ENCODE measurements at places on chromosomes 2 and 18.

DNA sequence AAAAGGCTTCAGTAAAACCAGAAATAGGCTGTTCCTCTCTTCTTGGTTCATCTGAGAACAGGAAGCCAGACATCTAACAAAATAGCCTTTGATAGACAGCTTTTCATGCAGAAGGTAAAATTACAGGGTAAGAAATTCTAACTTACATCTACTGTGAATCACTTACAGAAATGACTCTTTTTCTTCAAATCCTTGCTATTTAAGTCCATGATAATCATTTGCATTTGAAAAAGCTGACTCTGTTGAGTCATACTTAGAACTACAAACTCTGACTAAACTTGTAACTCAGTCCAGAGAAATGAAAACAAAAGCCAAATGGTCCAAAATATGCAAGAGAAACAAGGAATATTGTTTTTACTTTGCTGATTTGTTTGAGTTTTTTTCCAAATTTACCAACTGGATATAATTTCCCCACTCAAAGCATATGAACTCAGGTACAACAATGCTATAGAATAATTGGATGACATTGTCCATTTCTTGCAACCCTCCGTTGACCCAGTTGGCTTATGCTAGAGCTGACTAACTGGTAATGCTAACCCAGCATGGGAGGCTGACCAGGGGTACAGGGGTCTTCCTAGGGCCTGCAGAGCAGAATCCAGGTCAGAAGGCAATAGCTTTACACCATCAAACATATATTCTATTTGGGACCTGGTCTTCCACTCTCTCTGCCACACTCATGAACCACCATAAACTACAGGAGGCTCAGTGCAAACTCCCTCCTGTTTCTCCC is 18.8 kb upstream of the MREG start:
- no peak for DNase-seq

GRCh38 chr2:168896783-168897182 is 4.3 kb upstream of the G6PC2 start:
- DNase-seq, result no peak

DNA sequence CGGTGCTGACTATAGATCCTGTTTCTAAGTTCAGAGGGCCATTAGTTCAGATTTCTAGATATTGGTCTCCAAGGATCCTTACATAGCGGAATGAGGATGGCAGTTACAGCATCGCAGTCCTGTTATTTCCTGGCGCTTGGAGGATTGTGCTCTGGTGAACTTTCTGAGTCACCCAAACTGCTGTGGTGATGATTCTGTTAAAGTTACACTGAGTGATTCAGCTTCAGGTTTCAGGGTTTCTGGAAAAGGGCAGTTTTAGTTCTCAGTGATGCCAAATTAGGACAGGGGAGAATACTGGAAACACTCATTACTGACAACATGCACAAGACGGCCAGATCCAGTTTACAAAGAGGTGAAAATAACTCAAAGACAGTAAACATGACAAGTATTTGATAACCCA is 52.1 kb upstream of the ANKRD62 start:
- DNase-seq, result no peak

GRCh38 chr2:50853441-50853840 is 178.5 kb downstream of the NRXN1 start:
- DNase-seq, result no peak

- no peak for DNase-seq
These were observed 136.5 kb upstream of the RND3 start for GRCh38 chr2:150624001-150624401.

DNA sequence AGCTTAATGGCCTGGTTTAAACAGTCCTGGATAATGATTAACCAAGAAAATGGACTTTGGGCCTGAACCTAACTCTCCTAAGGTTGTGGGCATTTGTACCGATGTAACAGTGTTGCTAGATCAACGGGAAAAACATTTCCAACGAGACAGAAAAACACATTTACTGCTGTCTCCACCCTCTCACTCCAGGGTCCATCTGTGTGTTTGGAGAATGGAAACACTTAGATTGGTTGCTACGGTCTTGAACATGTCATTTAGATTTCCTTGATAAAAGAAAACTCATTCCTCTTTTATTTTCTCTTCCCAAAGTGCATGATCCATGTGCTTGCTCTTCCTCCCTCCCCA is 88.0 kb downstream of the SOCS6 start:
- DNase-seq, result peak; percentile 83

DNA sequence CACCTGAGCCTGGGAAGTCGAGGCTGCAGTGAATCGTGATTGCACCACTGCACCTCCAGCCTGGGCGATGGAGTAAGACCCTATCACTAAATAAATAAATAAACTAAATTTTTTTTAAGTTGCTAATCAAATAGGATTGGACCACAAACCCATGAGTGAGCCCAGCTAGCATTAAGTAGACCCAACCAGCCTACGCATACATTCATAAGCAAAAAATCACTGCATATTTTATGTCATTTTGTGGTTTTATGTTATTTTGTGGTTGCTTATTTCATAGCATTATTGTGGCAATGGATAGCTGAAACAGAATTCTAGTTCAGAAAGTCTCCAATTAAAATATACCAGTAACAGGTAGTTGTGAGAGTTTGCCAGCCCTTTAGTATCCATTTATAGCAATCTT is 29.1 kb upstream of the ZC3H15 start:
- DNase-seq, result no peak

GRCh38 chr2:234308813-234309195 is 188.1 kb downstream of the ARL4C start:
- DNase-seq, result no peak

DNA sequence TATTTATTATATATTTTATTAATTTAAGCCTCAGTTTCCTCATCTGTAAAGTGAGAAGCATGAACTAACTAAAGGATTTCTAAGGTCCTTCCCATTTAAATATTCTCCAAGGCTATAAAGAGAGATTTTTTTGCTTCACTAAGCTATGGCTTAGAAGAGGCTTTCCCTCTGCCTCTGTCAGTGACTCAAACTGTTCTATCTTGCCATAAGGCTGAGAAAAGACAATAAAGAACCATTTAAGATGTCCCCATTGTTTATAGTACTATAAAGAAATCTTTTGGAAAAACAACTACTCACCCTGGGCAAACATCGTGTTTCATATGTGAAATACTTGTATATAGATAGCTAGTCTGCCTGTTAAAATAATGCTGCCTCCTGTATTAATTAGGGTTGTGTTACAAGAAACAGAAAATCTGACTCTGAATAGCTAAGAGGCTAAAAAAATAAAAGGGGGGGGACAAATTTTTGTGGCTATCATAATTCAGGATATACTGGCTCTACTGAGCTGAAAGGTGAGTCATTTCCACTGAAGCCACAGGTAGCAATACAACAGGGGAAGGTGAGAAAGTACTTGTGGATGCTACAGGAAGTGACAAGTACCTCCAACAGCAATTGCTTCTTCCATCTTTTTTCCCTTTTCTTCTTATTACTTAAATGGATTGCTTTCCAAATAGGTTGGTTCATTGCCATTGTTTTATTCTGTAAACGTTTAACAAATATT is 25.4 kb downstream of the EPHA4 start:
- no peak for DNase-seq

GRCh38 chr18:59897321-59897954 is 2.4 kb upstream of the PMAIP1 start:
- DNase-seq, result no peak

DNA sequence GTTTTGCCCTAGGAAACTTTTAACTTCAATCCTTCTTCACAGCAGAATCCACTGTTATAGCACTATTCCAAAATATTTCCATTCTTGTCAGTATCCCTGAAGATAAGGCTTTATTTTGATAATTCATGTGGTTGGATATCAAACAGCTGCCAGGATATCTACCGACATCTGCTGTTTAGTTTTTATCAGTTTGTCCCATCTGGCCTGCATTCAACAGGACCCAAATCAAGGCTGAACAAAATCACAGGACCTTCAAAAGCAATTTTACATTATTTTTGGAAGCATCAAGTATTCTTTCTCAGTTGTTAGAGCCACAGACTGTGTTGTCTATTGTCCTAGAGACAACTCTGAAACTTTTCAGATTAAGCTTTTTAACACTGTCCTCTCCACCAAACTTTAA is 429.0 kb upstream of the PIK3C3 start:
- no peak for DNase-seq

GRCh38 chr18:54433857-54434256 is 76.2 kb downstream of the C18orf54 start:
- DNase-seq, result no peak

- DNase-seq, result no peak
These were observed 17.3 kb downstream of the ADRA2B start for GRCh38 chr2:96098900-96099590.

- DNase-seq, result no peak
These were observed 231.1 kb downstream of the ANKRD30B start for GRCh38 chr18:14978962-14979535.

GRCh38 chr18:53944721-53945120 is 279.7 kb downstream of the MBD2 start:
- no peak for DNase-seq

GRCh38 chr18:51417643-51418483 is 220.4 kb upstream of the MEX3C start:
- peak; percentile 93 for DNase-seq

DNA sequence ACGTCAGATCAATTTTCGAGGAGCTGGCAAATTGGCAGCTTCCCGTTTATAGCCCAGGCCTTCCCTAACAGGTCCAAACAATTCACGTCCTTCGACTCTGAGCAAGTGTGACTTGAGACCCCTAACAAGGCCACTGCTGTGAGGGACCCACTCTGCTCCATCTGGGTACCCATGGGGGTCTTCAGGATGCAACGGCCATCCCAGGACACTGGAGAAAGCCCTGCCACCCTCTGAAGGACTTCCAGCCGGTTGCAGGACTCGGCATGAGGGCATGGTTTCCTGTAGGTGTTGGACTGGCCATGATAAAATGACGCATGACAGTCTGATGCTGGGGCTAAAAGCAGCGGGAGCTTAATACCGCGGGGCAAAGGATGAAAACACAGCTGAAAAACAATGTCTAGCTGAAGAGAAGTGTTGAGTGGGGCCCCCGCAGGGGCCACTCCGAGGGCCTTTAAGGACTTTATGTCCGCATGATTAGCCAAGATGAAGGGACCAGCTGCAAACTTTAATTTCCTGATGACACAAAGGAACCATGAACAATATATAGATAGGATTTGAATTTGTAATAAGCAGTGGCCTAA is 113.3 kb upstream of the ZNF521 start:
- DNase-seq, result no peak

GRCh38 chr18:50902797-50903196 is 23.9 kb downstream of the ME2 start:
- no peak for DNase-seq

- DNase-seq, result peak; percentile 85
These were observed 168.7 kb downstream of the TCF4 start for GRCh38 chr18:55419132-55419946.

- DNase-seq, result no peak
These were observed 39.9 kb upstream of the TSPYL6 start for GRCh38 chr2:54295911-54296310.

- DNase-seq, result no peak
These were observed 1134.2 kb upstream of the ZEB2 start for GRCh38 chr2:145654156-145654555.

- no peak for DNase-seq
These were observed 40.7 kb downstream of the TRAPPC12 start for GRCh38 chr2:3420076-3420768.

DNA sequence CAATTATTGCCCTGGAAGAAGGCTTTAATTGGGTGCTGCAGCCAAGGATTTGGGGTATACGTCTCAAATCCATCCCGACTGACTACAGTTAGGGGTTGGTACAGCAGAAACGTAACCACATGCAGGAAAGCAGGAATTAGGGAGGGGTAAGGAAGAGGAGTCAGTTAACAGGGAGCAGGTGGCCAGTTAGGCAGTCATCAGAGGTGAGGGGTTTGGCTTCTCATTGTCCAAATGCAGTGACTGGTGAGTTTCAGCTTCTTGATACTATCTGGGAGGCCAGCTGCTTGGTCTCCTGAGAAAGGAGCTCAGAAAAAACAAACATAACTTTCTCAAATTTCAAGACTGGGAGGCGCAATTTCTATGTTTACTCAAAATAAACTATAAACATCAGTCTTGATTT is 38.8 kb upstream of the UBE2F start:
- DNase-seq, result no peak

GRCh38 chr2:133489641-133490410 is 78.4 kb downstream of the NCKAP5 start:
- no peak for DNase-seq
